ENCODE measurements at places on chromosomes 7 and 10.
A peak's percentile ranks its signal among the peaks of the same experiment; 100 is the strongest.

DNA sequence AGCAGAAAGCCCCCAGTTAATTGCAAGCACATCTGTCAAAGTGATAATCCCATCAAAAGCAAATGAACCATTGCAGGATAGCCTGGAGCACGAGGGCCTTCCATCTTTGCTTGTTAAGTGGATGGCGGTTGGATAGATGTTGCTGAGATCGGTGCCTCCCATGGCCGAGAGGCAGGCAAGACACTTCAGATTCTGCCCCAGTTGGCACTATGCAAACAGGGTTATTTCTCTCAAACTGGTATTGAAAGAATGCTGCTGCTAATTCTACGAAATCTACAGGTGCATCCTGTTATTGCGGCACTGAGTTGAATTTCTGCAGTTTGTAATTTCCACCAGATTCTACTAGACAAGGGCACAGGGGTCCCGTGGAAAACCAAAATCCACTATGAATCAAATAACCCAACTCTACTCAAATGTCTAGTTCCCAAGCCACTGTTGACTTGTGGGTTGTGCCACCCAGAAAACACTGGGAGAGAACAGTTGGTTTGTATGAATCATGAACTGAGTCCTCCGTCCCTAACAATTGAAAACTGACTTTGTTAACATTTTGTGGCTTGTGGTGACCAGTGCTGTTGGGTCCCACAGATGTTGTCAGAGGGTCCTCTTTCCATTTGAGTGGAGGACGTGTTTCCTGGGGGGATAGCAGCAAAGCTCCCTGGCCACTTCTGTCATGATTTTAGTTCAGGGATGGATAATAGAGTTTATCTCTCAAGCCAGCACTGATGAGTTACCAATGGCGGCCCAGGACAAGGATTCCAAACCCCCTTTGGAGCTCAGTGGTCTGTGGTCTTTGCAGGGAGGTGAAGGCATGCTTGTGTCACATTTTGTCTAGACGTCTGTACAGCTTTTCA is 7.1 kb upstream of the IL2RA start:
- no peak for DNase-seq

GRCh38 chr7:69811476-69812308 is 213.4 kb downstream of the AUTS2 start:
- no peak for DNase-seq

DNA sequence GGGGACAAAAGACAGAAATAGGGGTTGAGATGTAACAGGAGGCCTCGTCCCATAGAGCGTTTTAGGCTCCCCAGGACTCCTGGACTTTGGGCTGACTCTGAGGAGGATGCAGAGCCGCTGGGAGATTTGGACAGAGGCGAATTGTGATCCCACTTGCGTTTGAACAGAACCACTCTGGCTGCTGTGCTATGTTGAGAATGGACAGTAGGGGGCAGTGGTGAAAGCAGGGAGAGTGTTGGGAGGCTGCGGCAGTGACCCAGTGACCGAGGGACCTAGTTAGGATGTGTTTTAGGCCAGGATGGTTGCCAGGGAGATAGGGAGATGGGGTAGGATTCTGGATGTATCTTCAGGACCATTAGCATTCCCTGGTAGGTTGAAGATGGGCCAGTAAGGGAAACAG is 271.6 kb downstream of the CCDC3 start:
- DNase-seq = no peak

DNA sequence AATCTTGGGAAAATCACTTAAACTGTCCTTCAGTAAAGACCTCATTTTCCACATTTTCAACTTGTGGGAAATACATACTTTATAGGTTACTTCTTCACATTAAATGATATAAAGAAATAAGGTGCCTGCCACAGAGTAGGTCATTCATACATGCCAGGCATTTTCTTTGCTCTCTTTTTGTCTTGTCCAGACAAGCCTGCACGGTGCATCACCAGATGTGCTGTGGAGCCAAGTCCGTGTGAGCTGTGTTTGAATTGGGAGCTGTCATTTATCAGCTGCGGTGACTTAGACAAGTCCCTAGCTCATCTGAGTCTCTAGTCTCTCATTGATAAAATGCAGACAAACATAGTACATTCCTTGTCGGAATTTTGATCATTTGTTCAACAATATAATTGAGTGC is 432.9 kb downstream of the SORCS3 start:
- no peak for DNase-seq

GRCh38 chr7:133155146-133155545 is 73.3 kb upstream of the CHCHD3 start:
- DNase-seq = no peak

- no peak for DNase-seq
Measured at GRCh38 chr7:121394709-121395140, 1.4 kb downstream of the FAM3C start.

- DNase-seq = peak; percentile 43
Measured at GRCh38 chr10:6445671-6446316, 134.3 kb downstream of the PRKCQ start.
